ENCODE measurements at places on chromosomes 5 and 9.
A peak's percentile ranks its signal among the peaks of the same experiment; 100 is the strongest.

DNA sequence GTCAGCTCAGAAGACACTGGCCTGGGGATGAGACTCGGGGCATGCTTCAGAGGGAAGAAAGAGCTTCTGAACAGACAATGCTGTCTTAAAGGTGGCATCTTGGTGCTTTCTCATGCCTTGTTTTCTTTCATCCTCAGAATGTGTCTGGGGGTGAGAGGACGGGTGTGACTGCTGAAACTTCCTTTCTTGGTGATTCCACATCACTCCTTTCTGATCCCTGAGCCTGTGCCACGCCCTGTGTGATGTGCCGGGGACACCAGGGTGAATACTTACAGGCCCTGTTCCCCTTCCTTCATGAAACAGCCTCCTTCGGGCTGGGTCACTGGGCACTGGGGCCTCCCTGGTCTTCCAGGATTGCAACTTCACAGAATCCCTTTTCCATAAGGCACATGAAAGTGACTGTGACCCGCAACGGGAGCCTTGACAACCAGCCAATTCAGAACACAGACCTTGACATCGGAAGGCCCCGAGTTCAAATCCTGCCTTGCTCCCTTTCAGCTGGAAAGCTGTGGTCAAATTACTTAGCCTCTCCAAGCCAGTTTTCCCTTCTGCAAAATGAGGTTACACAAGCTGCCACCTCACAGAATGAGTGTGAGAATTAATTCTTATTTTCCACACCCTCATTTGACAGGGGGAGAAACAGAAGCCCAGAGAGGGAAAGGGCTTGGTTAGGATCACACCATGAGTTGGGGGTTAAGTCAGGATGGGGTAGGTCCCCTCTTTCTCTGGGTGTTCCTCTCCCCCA lies 44.1 kb upstream of the IL17B start:
- no peak for DNase-seq

DNA sequence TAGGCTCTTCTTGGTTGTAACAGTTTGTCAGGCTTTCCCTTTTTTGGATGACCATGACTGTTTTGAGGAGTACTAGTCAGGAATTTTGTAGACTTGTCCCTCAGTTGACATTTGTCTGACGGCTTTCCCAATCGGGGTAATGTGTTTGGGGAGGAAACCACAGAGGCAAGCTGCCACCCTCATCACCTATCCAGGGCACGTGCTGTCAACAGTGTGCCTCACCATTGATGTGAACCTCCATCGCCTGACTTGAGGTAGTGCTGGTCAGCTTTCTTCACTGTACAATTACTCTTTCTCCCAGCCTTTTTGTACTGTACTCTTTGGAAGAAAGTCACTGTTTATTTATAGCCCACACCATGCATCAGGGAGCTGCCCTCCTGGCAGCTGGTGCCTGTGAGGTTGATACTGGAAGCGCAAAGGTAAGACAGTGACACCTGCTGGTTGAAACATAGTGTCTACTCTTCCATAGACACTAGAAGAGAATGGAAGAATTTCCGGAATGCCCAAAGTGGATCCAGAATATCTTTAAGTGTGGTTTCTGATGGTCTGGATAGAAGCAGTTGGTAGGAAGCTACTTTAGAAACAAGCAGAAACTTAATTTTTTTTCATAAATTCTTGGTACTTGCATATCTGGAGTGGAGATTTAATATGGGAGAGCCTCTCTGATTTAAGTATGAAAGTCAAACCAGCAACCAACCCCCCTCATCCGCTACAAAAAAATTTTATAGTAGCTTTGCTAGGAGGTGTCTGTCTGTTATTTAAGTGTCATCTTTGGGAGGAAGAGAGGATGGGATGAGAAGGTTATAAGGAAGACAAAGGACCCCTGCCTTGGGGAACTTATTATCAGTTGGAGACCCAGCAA lies 69.3 kb downstream of the SNX30 start:
- DNase-seq, result peak; percentile 50

GRCh38 chr5:78887384-78888118 lies 97.6 kb downstream of the ARSB start:
- DNase-seq, result no peak

DNA sequence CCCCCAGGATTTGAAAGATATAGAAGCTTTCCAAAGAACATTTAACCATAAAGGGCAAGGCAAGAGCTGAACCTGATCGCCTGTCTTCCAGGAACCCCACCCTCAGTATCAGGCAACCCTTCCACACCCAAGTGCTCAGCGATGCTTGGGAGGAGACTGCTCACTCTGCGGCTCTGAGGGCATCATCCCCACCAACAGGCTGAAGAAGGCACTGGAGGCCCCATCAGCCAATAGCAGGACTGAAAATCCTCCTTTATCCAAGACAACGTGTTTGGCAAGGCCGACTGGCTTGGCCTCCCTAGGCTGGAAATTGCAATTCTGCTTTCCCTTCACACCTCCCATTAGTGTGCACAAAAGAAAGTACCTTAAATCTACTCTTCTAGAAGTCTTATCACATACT lies 1.4 kb upstream of the PPP2CA start:
- DNase-seq, result no peak

GRCh38 chr9:136303825-136304416 lies at the start of gene CCDC187:
Gene CCDC187 (minus strand): TSS chr9:136304094. CDS start chr9:136303830, 264 bp downstream.
- DNase-seq, result no peak

GRCh38 chr9:133632806-133633680 lies 3.1 kb upstream of the DBH start:
- DNase-seq, result no peak

DNA sequence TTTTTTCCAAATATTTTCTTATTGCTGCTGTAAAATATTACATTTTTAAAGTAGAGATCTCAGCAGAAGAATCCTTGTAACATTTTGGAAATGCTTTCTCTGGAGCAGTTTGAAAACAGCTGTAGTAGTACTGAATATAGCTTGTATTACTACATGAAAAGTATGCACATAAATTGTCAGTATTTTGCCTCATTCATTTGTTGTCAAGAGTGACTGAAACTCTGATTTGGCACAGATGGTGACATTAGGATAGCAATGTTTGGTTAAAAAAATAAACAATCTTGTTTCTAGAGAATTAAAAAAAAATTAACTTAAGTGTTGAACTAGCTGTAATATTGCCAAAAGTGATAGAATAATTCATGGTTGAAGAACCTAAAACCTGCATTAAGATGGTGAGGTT lies 90.4 kb downstream of the NNT start:
- no peak for DNase-seq

GRCh38 chr9:33143241-33143661 lies 23.9 kb downstream of the B4GALT1 start:
- DNase-seq, result no peak

DNA sequence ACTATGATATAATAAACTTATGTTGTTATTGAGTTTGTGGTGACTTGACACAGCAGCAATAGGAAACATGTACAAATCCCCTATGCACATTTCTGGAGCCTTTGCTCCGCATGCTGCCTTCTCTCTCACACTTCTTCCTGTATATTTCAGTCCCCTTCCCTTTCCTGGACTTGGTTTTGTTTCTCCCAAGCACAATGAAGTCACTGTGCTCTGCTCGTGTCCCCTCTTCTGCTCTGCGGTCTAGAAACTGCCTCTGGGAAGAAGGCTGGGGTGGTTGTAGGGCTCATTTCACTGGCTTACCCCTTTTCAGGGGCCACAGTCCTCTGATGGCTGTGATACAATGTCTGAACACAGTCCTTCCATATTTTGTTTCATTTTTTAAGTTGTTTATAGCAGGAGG lies 15.7 kb upstream of the FGD3 start:
- DNase-seq, result no peak

GRCh38 chr5:32712481-32713360 lies 1.6 kb downstream of the NPR3 start:
- DNase-seq, result no peak

DNA sequence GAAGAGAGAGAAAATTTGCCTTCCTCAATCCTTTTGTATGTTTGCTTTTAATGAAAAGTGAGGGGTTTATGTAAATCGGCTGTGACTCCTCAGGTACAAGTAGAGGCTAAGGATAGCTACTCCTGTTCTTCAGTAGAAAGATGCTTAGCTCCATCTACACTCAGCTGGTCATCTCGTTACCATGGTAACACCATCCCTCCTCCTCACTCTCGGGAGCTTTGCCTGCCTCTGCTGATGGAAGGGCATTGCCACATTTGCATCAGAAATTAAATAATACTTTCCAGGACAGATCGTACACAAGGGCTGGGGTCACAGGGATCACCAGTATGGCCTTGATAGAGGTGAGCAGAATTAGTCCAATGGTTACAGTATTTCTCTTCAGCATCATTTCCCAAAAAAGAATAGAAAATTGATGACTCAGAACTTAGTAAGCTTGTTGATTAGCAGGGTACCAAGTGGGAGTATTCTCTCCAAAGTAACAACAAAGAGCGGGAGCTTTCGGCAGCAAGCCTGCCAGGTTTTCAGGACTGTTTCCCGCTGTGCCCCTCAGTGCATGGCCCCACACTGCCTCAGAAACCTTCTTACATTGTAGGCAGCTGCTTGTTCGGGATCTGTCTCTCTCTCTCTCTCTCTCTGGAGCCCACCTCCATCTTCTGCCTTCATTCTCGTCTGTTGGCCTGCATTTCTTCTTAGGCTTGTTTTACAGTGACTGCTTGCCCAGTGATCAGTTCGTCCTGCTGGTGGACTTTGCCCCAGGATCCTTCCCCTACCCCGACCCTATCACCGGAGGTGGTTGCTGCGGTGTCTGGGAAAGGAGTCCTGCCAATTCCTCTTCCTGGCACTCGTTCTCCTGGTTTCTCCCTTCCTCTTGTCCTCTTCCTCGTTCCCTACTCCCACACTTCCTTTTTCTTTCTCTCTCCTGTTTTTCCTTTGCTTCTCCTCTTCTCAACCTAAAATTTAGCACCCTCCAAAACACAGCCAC lies 51.9 kb upstream of the SNAPC3 start:
- no peak for DNase-seq

GRCh38 chr9:1723522-1724015 lies 291.6 kb upstream of the SMARCA2 start:
- no peak for DNase-seq

DNA sequence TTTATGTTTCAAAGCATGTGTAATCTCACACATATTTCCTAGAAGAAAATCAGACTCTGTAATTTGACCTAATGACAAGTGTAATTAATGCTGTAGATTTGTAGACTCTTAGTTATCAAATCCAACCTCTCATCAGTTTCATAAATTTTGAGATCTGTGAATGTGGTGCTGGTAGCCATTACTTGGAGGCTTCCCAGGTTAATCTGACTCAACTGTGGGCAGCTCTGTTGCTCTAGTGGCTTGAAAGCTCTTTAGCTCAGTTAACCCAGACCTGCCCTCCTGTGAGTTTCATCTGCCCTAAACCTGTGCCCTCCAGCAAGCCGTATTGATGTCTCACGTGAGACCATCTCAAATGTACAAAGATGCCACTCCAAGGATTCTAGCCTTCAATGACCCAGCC lies 323.4 kb downstream of the FBXL7 start:
- no peak for DNase-seq

GRCh38 chr9:137813651-137814415 lies 63.7 kb upstream of the CACNA1B start:
- no peak for DNase-seq

DNA sequence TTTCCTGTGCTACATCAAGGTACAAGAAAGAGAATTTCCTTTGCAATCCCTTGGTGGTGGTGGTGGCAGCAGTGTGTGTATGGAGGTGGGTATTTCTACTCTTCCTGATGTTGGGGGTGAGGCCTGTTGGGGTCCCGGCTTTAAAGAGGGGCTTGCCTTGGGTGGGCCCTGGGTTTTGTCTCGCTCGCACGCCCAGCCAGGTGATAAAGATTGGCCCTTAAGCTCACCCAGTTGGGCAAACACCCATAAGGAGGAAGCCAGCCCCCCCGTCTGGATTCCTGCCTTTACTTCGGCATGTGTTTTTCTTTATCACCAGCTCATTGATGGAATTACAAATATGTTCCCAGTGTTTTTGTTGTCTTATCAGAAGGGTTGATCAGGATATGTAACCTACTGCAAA lies 16.0 kb upstream of the SARDH start:
- DNase-seq, result no peak

DNA sequence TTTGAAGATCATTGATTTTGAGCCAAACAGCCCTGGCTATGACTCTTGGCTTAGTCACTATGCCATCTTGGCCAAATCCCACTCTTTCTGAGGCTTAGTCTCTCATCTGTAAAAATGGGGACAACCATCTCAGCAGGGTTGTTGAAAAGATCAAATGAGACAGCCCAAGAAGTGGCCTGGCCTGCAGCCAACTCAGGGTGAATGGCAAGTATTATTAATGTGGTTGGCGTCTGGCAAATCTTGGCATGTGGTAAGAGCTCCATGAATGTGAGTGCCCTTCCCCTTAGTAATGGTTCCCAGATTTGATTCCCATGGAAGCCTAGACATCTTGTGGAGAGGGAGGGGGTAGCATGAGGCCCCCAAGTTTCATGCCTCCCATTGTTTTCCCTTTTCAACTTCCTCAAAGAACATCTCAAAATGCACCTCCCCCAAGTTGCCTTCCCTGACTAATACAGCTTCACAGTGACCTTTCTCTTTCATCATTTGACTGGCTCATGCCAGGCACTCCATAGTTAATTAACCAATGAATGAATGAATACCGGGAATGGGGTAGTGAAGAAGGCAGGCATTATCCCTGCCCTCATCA lies 11.8 kb upstream of the TGFBI start:
- peak; percentile 94 for DNase-seq

GRCh38 chr9:117624106-117624505 lies 80.1 kb upstream of the TLR4 start:
- DNase-seq, result no peak

DNA sequence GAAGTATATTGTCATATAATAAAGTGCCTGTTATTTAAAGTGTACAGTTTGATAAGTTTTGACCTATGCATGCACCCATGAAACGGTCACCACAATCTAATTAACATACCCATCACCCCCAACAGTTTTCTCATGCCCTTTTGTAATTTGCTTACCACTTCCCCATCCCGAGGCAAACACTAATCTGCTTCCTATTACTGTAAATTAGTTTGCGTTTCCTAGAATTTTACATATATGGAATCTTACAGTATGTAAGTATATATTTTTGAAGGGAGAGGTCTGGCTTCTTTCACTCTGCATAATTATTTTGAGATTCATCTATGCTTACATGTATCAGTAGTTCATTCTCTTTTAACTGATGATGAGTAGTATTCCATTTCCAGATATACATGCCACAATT lies 56.5 kb downstream of the AMBP start:
- DNase-seq, result no peak

- no peak for DNase-seq
Observed at GRCh38 chr9:116639251-116639741, 47.8 kb upstream of the TRIM32 start.

DNA sequence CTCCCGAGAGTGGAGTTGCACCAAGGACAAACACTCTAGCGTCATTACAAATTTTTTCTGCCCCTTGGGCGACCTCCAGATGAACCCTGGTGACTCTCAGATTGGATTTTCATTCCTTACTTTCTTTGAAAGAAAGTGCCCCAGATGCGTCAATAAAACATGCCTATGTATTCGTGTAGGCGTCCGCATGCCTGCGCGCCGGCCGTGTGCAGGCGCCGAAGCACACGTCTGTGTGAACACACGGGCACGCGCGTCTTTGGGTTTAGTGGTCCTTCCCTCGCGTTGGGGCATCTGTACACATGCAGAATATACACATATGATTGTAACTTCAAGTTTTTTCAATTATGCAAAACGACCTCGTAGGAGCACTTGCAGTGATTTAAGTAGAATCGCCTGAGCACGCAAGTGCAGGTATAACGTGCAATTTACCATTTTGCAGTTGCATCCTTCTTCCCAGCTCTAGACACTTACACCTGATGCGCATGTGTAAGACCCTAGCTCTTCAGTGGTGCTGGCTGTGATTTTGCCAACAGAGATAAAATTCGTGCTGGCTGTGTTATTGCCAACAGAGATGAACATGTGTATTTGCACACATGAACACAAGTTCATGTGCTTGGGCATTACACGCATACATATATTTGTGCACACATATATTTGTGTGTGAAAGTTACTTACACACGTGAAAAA lies 1.9 kb upstream of the LHX2 start:
- DNase-seq, result no peak

GRCh38 chr5:154465169-154465568 lies 12.9 kb downstream of the HAND1 start:
- DNase-seq, result no peak

All from astrocyte of the cerebellum (primary cell).